D341Med (cell line): ENCODE measurements at places on chromosomes 7 and 10.

- no peak for DNase-seq
Observed at GRCh38 chr10:49382826-49383225, 13.1 kb downstream of the DRGX start.

DNA sequence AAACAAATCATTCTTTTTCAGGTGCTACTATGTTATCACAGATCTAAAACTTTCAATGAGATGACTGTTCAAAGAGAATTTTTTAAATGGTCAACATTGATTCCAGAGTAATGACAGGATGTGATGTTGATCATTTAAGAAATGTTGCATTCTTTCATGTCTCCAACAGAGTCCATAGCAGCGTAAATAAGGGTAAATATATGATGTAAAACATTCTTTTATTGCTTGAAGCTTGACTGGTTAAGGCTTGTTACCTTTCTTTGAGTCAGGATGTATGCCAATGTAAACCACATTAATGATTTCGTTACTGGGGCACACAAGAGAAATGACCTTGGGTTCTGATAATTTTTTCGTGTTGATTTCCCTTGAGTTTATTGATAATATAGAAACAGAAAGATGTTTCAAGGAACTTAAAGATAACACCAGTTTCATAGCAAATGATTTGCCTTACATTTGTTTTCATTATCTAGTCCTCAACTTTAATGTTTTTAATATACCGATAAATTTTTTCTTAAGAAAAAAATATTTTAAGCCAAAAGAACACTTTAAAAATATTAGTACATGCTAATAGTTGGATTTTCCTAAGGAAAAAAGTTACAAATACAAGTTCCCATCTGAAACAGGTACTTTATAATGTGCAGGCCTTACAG is 3.5 kb downstream of the STK17A start:
- no peak for DNase-seq

DNA sequence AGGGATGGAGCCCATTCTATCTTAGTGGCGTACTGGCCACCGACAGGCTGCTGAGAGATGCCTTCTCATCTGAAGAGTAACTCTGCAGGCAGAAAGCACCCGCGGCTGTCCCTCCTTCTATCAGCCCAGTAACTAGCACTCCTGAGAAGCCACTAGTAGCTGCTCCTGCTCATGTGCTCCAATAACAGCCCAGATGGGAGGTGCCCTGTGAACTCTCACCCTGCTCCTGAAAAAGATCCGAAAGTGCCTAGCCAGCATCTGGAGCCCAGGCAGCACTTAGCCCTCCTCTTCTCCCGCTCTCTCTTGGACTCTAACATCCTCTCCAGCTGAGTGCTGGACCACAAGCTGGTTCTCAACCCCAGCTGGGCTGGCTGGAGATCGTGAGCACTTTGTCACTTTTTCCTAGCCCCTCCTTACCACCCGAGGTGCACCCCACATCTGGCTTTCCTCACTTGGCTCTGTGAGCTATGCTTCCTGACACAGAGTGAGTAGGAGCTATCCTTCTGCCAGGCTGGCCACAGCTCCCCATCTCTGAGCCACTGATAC is 239.2 kb downstream of the GRID1 start:
- no peak for DNase-seq

DNA sequence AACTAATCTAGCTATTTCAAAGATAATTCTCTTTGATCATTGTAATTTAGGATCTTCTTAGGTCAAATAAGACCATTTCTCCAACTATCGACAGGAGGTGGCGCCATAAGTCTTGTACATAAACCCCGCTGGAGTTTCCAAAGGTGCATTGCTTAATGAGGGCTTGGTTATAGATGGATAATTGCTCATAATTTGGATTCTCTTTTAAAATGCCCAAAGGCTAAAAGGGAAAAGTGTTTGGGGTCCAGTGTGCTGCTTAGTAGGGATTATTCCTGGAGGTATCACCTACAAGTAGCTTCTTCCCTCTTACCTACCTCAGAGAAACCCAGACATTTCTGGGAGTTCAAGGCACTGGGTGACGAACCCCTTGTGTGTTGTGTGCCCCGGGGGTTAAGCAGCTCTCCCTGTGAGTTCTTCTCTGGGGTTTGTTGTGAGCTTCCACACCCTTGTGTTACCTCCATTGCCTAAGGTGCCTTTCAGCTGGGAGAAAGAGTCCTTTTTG is 75.2 kb downstream of the PAXIP1 start:
- peak; percentile 62 for DNase-seq

DNA sequence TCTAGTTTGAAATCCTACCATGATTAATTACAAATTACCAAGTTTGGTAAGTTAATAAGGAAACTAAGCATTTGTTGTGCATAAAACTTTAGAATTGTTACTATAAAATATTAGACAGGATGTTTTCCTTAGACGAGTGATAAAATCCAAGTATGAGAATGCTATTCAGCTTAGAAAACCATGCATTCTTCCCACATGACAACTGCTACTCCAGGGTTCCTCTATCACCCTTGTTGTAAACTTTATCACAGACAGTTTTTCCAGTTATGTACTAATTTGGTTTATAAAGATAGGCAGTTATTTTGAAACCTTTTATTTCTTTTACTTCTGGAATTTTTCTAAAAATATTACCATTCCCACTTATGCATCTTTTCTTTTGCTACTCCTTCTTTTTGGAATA is 52.0 kb downstream of the SIRT1 start:
- DNase-seq: no peak

DNA sequence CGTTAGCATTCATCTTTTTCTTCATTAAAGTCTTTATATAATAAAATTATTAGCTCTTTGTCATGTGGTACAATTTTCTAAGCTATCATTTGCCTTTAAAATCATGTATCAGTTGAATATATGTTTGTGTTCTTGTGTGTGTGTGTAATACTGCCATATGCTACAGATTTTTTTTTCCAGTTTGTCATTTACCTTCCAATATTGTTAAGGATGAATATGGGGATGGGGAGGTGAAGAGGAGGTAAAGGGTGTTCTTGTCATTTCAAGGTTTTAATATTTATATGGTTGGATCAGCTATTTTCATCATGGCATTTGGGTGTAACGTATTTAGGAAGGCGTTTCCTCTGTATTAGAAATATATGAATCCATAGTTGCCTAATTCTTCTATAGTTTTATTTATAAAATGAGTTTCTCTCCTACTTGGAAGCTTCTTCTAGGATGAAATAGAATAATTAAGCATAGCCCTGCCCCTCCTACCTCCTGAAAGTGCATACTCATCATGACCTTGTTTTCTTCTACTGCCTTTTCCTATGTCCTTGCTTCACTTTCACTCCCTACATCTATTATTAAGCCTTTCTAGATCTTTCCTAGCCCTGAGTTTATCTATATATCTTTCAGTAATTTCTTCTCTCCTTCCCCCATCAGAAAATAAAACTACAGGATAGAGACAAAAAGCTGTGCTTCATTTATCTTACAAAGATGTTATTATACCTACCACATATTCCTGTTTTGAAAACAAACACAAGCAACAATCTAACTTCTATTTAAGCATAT is 25.1 kb downstream of the RAB18 start:
- no peak for DNase-seq
